ENCODE measurements at places on chromosomes 1 and 21.

DNA sequence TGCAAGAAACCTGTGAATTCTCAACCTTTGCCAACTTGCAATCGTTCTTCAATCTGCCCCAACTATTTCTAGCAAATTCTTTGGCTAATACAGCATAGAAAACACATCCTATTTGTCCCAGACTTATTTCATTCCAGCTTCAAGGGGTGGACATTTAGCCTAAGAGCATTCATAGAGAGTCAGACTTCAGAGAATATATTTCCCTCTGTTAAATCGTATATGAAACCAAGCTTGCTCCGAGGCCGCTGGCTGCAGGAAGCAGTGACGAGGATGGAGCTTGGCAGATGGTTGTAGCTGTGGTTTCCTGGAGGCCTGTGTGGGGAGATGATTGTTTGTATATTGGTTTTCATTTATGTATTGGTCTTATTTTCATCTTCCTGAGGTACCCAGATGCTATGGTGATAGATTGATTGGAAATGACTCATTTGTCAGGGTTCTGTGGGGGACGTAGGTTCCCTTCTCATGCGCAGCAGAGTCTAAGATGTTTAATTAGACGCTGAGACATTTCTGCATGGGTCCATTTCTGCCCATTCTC lies 26.1 kb downstream of the MAN1C1 start:
- DNase-seq: no peak

DNA sequence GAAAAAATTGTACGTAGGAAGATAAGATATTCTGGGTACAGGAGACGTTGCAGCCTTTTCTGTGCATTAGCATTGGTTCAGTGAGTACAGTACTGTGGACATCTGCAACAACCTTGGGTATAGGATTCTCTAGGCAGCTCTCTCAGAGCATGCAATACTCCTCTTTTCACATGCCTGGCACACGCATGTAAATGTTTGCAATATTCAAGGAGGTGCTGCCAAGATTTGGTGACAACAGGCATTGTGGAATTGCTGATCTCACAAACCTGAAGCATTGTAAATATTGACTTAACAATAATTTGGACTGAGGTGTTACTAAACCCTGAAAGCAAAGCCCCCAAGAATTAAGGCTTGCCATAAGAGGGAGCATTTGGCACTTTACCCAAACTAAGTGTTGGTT lies 126.8 kb downstream of the GRIK1 start:
- DNase-seq: no peak

- no peak for DNase-seq
Observed at GRCh38 chr1:191592039-191592438, 566.2 kb upstream of the RGS18 start.

GRCh38 chr1:79355090-79355489 lies 348.6 kb upstream of the ADGRL4 start:
- no peak for DNase-seq

DNA sequence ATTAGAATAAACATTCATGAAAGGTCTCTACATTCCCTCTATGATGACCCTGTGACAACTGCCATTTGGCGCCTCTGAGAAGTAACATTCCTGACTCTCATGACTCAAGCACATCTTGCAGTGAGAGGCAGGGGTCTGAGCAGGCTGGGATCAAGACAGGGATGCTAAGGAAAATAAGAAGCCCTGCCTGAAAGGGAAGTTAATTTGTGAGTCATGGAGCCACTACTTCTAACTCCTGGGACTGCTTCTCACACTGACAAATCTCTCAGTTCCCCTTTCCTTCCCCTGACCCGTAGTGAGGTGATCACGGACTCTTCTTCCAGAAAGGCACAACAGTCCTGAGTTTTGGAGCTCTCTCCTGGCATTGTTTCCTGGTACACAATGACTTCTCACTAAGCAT lies 231.9 kb downstream of the TNR start:
- no peak for DNase-seq

DNA sequence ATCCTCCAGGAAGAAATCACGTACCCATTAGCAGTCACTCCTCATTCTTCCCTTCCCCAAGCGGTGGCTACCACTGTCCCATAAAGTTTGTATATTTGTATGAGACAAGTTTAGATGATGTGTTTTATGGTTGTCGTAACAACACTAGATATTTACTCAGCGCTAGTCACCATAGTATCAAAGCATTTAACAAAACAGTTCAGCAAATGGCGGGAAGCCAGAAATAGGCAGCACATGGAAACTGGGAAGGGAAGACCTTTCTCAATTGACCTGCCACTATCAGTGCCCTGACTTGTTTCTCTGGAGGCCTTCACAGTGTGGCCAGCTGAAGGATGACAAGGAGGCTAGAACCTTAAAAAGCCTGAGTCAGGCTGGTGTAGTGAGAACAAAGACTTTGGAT lies 31.1 kb downstream of the CNST start:
- DNase-seq: no peak

GRCh38 chr1:115837341-115837739 lies 3.6 kb downstream of the NHLH2 start:
- peak; percentile 5 for DNase-seq

DNA sequence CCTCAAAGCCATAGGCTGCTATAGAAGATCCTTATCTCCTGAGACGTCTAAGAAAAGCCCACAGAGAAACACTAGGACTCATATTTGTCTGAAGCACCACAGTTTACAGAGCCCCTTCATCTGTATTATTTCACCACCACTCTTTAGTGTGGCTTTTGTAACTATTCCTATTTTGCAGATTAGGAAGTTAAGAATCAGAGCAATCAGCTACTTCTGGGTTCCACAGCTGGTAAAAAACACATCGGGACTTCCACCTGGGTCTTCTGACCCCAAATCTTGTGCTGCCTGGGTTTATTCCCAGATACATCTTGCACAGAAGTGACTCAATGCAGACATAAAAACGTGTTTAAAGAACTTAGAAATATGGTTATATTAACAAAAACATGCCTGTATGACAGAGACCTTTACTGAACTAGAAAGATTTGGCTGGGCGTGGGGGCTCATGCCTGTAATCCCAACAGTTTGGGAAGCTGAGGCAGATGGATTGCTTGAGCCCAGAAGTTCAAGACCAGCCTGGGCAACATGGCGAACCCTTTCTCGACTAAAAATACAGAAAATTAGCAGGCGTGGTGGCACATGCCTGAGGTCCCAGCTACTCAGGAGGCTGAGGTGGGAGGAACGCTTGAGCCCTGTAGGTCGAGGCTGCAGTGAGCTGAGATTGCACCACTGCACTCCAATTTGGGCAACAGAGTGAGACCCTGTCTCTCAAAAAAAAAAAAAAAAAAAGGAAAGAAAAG lies 40.9 kb downstream of the ELK4 start:
- DNase-seq: no peak

- no peak for DNase-seq
Observed at GRCh38 chr1:38039331-38040088, 7.1 kb downstream of the POU3F1 start.

DNA sequence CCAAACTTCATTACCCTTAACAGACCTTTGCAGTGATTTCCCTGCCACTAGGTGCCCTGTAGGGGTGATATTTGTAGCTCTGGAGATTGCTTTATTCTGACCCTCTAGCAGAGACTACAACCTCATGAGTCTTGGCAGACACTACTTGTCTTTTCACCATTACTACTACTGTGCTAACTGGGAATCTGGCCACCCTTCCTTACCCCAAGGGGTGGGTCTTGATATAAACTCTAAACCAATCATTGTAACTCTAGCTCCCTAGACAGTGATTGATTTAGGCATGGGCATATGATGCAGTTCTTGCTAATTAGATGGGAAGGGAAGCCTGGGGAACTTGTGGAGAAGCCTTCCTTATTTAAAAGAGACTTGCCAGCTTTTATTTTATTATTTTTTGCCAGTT lies 3.9 kb downstream of the KPNA6 start:
- DNase-seq: no peak

- DNase-seq: no peak
Observed at GRCh38 chr1:153253693-153254092, 5.8 kb upstream of the LORICRIN start.

DNA sequence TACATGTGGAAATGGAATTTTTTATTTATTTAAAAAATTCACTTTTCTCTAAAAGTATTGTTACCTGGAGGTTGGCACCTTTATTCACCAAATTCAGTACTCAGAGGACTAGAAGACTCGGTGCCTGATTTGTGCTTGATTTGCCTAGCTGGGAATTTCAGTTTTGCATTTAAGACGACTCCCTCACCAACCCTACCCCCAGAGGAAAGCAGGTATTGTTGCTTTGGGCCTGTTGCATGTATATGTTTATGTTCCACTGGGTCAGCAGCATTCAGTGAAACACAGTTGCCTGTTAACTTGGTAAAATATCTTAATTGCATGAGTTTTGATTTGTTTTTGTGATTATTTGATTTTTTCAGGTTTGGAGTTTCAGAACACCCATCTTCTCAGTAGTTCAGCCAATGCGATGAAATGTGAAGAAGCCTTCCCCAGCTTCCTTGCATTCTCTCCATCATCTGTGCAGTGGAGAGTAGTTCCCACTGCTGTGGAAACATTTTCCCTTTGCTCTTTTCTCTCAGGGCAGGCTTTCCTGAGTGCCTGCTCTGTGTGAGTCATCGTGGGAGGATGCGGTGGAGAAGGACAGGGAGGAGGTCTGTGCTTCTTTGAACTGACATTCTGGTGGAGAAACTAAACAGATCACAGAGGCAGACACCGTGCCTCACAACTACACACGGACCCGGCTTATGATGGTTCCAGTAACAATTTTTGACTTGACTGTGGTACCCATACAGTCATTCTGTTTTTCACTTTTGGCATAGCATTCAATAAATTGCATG lies 6.4 kb downstream of the ADARB1 start:
- peak; percentile 97 for DNase-seq

GRCh38 chr1:30759718-30760281 lies 2.2 kb upstream of the LAPTM5 start:
- DNase-seq: no peak

DNA sequence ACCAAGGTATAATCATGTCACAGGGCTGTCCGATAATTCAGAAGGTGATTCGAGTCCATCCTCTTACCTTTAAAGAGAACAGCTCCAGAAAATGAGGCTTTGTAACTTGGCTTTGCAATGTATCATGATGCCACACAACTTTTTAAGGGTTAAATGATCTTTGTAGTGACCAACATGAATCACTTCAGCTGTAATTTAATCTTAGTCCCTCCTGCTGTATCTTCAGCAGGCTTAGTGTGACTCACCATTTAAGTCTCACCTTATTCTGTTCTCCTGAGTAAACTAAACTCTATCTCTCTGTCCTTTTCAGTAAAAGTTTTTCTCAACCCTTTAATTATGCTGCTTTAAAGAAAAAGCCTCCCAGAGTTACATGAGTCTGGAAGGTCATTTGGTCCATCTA lies 1.9 kb upstream of the HIVEP3 start:
- no peak for DNase-seq

DNA sequence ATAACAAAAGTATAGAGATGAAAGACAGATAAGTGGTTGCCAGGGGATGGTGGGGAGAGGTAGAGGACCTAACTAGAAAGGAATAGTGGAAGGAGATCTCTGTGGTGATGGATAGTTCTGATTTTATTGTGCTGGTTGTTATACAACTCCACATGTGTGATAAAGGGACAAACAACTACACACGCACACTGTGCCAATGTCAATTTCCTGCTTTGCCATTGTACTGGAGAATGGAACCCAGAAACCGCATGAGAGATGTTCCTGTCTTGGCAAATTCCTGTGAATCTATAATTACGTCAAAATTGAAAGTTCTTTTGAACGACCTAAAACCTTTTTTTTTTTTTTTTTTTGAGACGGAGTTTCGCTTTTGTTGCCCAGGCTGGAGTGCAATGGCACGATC lies 11.0 kb downstream of the TNFRSF9 start:
- DNase-seq: no peak

DNA sequence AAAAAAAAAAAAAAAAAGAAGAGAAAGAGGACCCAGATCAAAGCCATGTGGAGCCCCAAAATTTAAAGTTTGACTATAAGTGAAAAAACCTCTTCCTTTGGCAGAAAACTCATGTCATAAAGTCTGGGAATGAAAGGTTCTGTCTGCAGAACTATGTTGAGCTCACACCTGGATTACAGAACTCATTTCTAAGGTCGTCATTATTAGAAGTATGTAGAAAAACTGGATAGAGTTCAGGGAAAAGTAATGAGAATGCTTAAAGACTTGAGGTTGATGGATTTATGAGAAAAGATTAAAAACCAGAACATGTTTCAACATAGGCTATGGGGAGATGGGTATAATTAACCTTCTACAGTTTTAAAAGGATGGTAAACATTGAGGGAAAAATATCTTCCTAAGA lies 90.7 kb upstream of the COL11A1 start:
- DNase-seq: peak; percentile 54

DNA sequence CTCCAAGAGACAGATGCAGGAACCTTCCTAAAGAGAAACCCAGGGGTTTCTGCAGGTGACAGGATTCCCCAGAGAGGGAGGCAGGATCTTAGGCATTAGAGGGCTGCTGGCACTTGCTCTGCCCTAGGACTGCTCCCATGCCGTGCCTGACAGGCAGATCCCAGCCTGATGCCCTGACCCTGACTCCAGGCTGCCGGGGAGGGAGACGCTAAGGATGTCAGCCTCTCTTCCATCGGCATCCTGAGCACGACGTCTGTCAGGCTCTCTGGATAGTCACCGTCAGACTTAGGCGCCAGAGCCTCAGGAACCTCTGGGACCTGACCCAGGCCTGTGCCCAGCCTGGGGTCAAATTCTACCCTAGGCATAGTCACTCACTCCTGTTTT lies 157.1 kb downstream of the NPHP4 start:
- no peak for DNase-seq

- no peak for DNase-seq
Observed at GRCh38 chr1:19764848-19765247, 34.9 kb downstream of the TMCO4 start.

DNA sequence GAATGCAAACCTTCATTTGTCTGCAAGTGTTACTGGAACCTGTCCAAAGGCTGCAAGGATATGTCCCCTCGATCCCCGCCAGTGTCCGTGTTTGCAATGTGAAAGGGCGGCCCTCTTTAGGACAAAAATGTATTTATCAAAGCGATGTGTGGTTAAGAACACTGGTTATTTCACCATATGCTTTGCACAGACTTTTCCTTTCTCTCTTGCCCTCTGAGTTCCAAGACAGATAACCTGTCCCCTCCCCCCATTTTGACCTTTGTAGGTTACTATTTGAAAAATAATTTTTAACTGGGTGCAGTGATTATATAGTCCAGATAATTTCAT lies 1.8 kb downstream of the CHRM3 start:
- no peak for DNase-seq

- DNase-seq: no peak
Observed at GRCh38 chr1:218494449-218494852, 149.3 kb downstream of the TGFB2 start.

DNA sequence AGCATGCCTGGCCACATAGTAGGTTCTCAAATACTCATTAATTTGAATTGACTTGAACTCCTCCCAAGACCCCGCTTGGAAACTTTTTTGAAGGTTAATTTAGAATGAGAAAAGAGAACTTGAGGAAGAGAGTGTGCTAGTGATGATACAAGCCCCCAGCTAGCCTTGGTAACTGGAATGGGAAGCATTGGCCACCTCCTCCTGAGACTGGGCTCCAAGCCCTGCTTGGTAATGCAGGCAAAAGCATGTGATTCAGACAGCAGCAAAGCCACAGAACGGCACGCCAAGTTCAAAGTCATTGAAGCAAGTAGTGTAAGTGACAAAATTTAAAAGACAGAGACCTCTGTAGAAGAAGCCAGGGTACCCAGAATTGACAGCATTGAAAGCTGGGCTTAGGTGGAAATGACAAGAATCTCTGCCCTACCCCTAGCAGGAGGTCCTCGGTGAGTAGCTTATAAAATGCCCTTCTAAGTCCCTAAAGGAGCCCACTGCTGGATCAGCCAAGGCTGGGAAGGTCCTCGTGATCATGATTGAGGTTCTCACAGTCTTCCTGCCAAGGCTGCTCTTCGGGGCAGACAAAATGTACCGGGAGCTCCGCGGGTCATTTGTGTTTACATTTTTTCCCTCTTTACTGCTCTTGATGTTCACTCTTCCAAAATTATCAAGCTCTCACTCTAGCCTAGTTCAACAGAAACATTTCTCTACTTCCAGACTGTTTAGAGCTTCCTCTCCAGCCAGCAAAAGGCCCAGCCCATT lies 99.4 kb downstream of the TSEN15 start:
- no peak for DNase-seq
